ENCODE measurements at places on chromosomes 11 and 22. TPM values are rescaled to one million over a fixed set of nuclear protein-coding genes. Genes with fewer than 3 reads are reported as not detected.
A peak's percentile ranks its signal among the peaks of the same experiment; 100 is the strongest.

GRCh38 chr11:59818572-59818971 lies 8.0 kb upstream of the MRPL16 start:
- no peak for DNase-seq
- no peak overlapping the region for H3K4me3 ChIP-seq

DNA sequence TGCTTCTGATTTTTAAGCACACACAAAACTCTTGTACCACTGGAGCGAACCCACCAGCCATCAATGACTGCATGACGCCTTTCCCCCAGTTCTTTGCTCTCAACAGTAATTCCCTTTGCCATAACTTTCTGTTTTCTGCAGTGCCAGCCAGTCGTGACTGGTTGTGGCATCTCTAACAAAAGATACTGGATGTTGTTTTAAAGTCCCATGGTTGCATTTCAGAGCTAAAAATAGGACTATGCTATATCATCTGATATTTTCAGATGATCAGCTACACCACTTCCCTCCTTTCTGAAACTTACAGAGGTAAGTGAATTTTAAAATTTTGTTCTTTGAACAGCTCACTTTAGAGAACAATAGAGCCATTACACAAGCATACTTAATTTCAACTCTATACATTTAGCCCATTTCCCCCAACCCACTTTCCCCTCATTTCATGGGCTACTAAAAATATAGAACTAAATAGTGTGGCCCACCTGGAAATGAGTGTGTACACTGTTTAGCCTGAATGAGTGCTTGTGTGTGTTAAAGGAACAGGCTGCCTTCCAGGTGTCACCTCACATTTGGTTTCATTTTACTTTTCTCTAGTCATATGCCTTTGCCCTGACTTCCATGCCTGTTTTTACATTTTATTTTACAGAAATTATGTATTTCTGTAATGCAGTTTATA lies 136.9 kb upstream of the ZC3H12C start:
- no peaks in the 10 kb centered on the region for H3K4me1 ChIP-seq
- no peak for DNase-seq
- H3K27ac ChIP-seq = no peak overlapping the region
- no peak overlapping the region for H3K4me3 ChIP-seq
- H3K27me3 ChIP-seq = peaks cover 33% of the 10 kb centered on the region

GRCh38 chr11:66789097-66789890 lies 53.9 kb upstream of the RCE1 start:
- peaks cover 4% of the 10 kb centered on the region for H3K4me1 ChIP-seq
- peaks cover 2% of the 10 kb centered on the region for H3K36me3 ChIP-seq
- H3K4me3 ChIP-seq = no peak overlapping the region
- no peak overlapping the region for H3K27ac ChIP-seq
- DNase-seq = no peak
- no peaks in the 10 kb centered on the region for H3K27me3 ChIP-seq

DNA sequence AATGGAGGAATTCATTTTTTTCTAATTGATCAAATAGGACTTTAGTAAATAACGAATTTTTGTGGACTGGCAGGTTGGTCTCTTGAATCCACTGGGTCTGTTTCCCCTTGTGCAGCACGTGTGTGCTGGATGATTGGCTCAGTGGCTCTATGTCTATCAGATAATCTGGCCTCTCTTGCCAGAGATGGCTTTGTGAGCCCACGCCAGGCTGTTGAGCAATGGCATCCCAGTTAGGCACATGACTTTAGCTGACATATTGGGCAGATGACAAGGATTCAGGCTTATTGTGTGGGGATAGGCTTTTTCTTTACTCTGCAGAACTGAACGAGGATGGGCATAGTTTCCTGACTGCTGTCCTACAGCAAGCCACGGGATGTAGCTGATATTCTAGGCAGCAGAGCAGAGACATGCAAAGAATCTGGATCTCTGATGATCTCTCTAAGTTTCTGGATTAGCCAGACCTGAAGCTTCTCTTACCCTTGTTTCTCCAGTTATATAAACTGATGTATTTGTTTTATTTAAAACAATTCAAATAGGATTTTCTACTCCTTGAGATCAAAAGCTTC lies 144.9 kb downstream of the ARHGAP42 start:
- no peak overlapping the region for H3K4me3 ChIP-seq
- no peaks in the 10 kb centered on the region for H3K36me3 ChIP-seq
- H3K4me1 ChIP-seq = no peaks in the 10 kb centered on the region
- no peak for DNase-seq

DNA sequence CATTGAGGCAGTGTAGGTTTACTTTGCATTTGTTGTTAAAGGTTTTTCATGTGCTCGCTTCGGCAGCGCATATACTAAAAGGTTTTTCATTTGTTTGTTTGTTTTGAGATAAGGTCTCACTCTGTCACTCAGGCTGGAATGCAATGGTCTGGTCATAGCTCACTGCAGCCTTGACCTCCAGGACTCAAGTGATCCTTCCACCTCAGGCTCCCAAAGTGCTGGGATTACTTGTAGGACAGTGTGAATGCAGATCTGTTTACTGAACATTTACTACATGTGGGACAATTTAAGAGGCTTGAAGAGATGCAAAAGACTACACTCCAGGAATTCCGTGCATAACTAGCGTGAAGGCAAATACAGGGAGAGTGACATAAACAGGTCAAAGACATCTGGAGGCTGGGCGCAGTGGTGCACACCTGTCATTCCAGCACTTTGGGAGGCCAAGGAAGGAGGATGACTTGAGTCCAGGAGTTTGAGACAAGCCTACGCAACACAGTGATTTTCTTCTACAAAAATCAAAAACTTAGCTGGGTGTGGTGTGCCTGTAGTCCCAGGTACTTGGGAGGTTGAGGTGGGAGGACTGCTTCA lies 34.1 kb downstream of the YPEL1 start:
- H3K27me3 ChIP-seq = no peaks in the 10 kb centered on the region
- no peak for DNase-seq
- peak overlapping the region; percentile 85 for H3K27ac ChIP-seq

- H3K27me3 ChIP-seq = peaks cover 42% of the 10 kb centered on the region
- H3K4me3 ChIP-seq = no peak overlapping the region
- H3K36me3 ChIP-seq = no peaks in the 10 kb centered on the region
These were observed 60.0 kb upstream of the MYEOV start for GRCh38 chr11:69233744-69234570.

DNA sequence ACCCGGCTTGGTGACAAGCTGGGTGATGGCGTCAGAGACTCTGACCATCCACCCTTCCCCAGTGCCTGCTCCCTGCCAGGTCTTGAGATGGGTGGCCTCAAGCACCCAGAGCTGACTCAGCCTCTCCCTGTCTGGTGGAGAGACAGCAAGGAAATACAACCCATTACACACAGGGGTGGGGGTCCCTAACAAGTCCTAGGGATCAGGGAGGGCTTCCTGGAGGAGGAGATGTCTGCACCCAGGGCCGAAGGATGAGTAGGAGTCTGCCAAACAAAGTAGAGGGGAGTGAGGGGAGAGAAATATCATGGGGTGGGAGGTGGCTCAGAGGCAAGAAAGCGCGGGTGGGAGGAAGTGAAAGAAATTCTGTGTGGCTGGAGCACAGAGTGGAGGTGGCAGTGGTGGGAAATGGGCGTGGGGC lies 6.8 kb downstream of the MAFF start:
- no peak overlapping the region for H3K27ac ChIP-seq
- DNase-seq = no peak
- H3K4me1 ChIP-seq = peaks cover 24% of the 10 kb centered on the region

- H3K27ac ChIP-seq = no peak overlapping the region
- no peak for DNase-seq
- peaks cover 19% of the 10 kb centered on the region for H3K27me3 ChIP-seq
- no peak overlapping the region for H3K4me3 ChIP-seq
These were observed 186.1 kb downstream of the SHANK2 start for GRCh38 chr11:71066311-71066710.

DNA sequence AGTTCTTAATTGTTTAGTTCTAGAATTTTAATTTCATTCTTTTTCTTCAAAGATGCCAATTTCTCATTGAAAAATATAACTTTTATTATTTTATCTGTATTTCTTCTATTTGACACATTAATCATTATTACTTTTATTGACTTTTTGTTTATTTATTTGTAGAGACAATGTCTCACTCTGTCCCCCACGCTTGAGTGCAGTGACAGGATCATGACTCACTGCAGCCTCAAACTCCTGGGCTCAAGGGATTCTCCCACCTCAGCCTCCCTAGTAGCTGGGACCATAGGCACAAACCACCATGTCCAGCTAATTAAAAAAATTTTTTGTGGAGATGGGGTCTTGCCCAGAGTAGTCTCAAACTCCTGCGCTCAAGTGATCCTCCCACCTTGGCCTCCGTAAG lies 30.3 kb upstream of the FBLN1 start:
- H3K36me3 ChIP-seq = peaks cover 3% of the 10 kb centered on the region
- H3K27me3 ChIP-seq = peaks cover 31% of the 10 kb centered on the region
- H3K27ac ChIP-seq = no peak overlapping the region
- no peak for DNase-seq

The KDM4E gene
- not detected for total RNA-seq

The AMPD3 gene
- 16.8 TPM for total RNA-seq

The NEFH gene
- total RNA-seq = 0.21 TPM

The CST6 gene
- total RNA-seq = not detected

All from T-helper 17 cell (primary cell).